ENCODE measurements at places on chromosomes 7 and 10.

DNA sequence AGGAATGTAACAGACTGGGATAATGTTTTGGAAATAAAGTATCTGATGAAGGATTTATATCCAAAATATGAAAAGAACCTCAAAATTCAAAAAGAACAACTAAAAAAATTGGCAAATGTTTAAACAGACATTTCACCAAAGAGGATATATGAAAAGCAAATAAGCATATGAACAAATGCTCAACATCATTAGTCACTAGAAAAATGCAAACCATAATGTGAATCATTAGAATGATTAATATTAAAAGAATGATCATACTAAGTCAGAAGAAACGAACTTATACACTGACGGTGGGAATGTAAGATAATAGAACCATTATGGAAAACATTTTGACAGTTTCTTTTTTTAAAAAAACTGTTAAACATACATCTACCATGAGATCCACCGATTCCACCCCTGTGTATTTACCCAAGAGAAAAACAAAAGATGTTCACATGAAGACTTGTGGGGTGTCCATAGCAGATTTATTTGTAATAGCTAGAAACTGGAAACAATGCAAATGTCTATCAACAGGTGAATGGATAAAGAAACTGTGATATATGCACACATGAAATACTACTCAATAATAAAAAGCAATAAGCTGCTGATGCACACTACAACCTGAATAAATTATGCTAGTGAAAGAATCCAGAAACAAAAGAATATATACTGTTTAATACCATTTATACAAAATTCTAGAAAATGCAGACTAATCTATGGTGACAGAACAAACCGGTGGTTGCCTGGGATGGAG, 35.7 kb downstream of the PRKG1 start:
- DNase-seq = no peak

DNA sequence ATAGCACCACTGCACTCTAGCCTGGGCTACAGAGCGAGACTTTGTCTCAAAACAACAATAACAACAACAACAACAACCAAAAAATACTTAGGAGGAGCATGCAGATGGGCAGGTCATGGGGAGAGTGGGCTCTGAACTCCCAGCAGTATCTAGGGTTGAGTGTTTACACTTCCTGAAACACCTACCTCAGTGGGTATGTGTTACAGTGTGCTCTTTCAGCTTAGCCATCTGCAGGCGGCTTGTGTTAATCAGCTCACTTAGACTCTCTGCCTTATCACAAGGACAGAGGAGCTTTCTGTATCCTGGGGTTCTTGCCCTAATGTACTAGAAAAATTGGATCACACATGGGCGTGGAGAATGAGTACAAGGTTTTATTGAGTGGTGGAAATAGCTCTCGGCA, 340.2 kb downstream of the KIF20B start:
- DNase-seq = no peak

DNA sequence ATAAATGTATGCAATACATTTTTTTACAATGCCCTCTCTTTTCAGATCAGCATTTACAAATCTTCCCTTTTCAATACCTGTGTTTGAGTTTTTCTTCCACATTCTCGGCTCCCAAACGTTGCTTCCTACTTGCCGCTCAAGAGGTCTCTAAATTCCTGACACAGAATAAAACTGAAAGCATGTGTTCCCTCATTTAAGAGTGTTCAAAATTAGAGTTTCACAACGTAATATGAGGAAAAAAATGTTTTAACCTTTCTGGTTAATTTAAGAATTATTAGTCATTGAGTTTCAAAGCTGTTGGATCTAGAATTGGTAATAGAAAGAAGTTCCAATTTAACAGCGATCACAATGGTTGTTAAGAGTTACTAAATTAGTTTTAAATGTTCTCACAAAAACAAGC, 100.4 kb downstream of the ARID5B start:
- no peak for DNase-seq

DNA sequence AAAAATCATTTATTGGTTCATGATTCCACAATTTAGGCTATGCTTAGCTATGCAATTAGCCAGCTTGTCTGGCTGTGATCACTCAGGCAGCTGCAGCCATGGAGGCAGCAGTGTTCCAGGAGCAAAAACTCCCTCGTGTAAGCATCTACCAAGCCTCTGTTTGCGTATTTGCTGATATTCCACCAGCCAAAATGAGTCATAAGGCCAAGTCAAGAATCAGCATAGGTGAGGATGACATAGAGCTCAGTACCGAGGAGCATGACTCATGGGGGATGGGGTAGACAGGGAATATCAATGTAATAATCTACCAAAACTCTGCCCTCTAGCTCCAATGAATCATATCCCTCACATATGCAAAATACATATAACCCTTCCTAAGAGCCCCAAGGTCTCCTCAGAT, 63.3 kb downstream of the IMMP2L start:
- DNase-seq = no peak

DNA sequence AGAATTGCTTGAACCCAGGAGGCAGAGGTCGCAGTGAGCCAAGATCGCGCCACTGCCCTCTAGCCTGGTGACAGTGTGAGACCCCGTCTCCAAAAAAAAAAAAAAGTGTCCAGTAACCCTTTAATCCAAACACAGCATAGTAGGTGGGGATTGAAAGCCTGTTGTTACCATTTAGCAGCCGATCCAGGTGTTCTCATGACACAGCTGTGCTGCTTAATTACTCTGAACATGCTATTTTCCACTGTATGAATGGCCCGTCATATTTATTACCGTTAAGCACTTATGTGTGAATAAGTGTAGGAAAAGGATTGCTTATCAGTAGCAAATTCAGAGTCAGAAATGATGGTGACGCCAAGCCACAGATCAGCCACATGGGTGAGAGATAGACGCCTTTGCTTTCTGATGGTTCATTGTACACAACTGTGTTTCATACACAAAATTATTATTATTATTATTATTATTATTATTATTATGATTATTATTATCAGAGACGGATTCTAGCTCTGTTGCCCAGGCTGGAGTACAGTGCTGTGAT, 11.6 kb upstream of the ORAI2 start:
- no peak for DNase-seq

GRCh38 chr10:73997461-73997786, 492 bp upstream of the VCL start:
- peak; percentile 69 for DNase-seq

DNA sequence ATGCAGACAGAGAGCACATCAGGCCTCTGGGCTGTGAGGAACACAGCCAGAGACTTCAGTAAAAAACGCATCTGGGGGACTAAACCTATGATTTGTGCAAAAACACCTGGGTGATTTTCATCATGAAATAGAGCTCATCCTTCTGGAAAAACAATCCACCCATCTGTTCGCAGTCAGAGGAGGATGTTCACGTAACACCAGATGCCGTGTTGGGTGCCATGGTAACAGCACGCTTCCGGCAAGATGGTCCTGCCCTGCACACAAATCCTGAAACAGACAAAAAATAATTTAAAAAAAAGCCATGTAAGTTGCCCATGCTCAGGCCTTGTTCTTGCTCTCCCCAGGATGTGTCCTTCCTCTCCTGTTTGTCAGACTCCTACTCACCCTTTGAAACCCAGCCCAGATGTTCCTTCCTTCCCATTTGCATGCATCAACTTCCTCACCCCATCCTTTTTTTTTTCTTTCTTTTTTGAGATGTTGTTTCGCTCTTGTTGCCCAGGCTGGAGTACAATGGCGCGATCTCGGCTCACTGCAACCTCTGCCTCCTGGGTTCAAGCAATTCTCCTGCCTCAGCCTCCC, 28.3 kb upstream of the GNA12 start:
- no peak for DNase-seq

GRCh38 chr10:37871143-37871542, 13.7 kb upstream of the ZNF248 start:
- no peak for DNase-seq
